CD4-positive, alpha-beta T cell treated with Interleukin-4 for 4 hours (primary cell): ENCODE measurements at places on chromosomes 16 and 17.
A peak's percentile ranks its signal among the peaks of the same experiment; 100 is the strongest.

- no peak for DNase-seq
Observed at GRCh38 chr17:33373273-33373672, 80.2 kb upstream of the ASIC2 start.

DNA sequence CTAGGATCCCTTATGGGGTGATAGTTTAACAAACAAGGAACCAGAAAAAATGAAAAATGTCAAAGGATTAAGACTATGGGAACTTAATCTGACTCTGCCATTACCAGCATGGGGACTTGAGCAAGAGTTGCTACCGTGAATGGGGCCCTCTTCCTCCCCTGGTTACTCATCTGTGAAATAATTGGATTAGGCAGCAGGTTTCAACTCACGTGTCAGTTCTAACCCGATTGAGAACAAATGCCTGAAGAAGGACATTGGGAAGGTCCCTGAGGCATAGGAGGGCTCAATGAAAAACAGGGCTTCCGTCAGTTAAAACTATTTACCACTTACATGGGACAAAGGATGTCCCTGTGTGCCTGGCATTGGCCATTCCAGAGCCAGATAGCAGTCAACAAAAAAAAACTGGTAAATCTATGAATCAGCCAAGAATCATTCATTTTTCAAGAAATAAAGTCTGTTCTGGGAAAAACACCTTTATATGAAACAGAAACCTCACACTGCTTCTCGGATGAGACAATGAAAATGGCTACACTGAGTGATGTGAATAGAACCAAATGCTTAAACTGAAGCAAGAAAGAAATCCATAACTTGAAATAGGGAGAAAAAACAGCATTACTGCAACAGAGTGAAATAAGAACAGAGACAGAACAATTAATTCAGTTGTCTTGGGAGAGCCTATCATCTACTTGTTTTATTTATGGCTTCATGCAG lies 104.3 kb downstream of the ADAMTS18 start:
- no peak for DNase-seq

DNA sequence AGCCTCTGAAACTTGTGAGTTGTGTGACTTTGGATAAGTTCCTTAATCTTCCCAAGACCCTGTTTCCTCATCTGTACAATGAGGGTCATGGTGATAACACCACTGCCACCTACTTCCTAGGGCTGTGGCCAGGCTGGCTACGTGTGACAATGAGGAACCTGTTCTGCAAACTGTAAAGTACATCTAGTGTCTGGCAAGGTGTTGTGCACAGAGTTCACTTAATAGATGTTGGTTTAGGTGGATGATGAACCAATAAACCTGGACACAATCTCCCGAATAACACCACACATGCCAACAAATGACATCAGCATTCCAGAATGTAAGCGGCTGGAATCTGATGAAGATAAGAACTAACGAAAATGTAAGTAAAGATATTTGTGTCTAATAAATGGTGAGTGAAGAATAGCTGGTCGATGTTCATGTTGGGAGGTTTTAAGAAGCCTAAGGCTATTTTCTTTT lies 82.3 kb downstream of the MARCHF10 start:
- no peak for DNase-seq

GRCh38 chr16:55976815-55977214 lies 101.6 kb upstream of the CES5A start:
- DNase-seq, result no peak

- no peak for DNase-seq
Observed at GRCh38 chr16:84825896-84826557, 6.2 kb downstream of the CRISPLD2 start.

- DNase-seq, result peak; percentile 23
Observed at GRCh38 chr17:32016231-32016630, 9.0 kb downstream of the LRRC37B start.

GRCh38 chr16:31329671-31330552 lies 25.1 kb upstream of the ITGAX start:
- no peak for DNase-seq

- no peak for DNase-seq
Observed at GRCh38 chr17:51035431-51035830, 85.2 kb downstream of the SPAG9 start.
